ENCODE measurements at places on chromosomes 2 and 18.

GRCh38 chr18:77762642-77763041 lies 513.0 kb downstream of the GALR1 start:
- no peak for DNase-seq

- no peak for DNase-seq
These were observed 54.1 kb upstream of the MEX3C start for GRCh38 chr18:51251625-51252024.

DNA sequence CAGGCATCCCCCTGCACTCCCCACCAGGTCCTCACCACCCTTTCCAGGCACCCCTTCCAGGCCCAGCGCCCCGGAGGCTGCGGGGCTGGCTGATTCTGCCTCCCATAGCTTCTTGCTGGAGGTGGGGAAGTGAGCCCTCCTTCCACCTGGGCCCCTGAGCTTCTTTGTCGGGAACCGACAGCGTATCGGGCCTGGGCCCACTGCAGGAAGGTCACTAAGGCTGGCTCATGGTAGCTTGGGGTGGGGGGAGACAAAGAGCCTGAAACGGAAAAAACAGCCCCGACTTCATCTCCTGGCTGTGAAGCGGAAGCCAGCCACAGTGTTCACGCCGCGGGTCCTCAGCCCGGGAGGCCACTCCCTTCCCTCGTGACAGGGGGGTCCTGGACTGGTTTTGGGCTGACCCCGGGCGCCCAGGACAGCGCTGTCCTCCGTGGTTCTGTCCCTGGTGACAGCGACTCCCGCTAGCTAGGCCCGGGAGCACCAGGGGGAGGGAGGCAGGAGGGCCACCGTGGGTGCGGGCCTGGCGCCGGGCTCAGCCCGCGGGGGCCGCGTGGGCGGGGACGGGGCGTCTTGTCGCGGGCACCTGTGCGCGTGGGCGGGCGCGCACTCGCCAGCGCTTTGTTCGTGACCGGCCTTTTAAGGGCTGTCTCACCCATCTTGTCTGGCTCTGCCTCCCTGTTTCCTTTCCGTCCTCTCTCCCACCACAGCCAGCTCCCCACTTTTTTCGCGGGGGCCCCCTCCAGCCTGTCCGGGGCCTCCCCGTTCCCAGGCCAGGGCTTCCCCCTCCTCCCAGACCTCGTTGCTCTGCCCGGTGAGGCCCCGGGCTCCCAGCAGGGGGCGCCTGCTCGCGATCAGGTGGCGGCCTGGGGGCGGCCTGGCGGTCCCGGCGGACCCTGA lies 64.9 kb downstream of the DNMT3A start:
- DNase-seq = peak; percentile 44

- no peak for DNase-seq
These were observed 428.6 kb downstream of the SETBP1 start for GRCh38 chr18:45109271-45109670.

- DNase-seq = no peak
These were observed 933.6 kb upstream of the SLC39A10 start for GRCh38 chr2:194723446-194723845.

DNA sequence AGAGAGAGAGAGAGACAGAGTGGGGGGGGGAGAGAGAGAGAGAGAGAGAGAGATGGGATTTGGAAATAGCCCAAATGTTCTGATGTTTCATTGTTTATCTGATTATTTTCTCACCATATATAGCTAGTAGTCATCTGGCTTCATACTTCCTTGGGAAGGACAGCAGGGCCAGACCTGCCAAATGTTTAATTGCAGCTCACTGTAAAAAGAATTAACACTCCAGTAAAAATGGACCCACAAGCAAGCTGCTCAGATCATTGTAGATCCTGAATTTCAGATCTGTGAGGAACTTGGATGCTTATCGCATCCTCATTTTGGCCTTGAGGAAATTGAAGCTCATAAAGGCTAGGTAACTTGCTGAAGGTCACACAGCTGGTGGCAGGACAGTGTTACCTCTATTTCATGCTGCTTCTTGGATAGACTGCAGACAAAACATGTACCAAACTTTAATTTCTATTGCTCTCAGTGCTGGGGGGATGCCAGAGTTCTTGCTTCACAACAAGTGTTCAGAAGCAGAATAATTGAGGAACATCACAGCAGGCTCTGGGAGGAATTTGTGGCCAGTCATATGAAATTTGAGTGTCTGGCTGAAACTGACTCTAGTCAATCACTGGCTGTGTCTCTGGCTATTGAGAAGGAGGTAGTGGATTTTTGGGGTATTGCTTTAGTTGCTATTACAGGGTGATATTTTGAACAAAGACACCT lies 223.5 kb downstream of the PIK3C3 start:
- no peak for DNase-seq

- no peak for DNase-seq
These were observed 18.2 kb upstream of the FZD7 start for GRCh38 chr2:202015471-202015870.

GRCh38 chr18:34158881-34159690 lies 65.6 kb downstream of the NOL4 start:
- DNase-seq = no peak

- DNase-seq = no peak
These were observed 816.2 kb downstream of the TDRD15 start for GRCh38 chr2:21939967-21940366.

DNA sequence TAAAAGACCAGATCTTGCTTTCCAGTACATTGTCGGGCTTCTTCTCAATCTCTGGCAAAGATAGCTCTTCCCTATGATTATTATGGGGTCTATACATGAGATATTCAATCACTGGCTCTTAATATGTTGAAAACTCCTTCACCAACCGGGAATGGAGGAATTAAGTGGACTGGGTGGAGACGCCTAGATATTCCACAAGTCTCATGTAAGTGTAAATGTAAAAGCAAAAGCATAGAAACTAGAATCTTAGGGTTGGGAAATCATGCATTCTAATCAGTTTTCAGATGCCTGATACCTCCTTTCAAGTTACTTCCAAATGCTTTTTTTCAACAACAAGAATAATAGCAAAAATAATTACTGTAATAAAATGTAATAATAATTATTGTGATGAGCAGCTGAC lies 38.0 kb downstream of the DPP4 start:
- DNase-seq = no peak

DNA sequence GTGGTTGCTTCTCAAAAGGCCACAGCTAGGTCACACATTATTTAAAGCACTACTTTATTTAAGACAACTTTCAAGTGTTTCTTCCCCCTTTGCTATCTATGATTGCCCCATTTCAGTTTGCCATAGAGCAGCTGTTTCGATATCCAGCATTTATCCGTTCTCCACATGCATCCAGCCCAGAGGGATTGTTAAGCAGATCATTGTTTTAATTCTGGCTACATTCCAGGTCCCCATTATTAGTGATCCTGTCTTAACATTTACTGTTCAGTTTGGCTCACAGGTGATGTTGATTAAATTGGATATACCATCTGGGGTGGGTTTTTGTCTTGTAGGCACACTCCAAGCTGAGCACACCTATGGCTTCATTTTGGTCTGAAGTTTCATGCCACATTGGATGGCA lies 638.7 kb downstream of the ZEB2 start:
- no peak for DNase-seq

GRCh38 chr2:137357634-137358033 lies 592.3 kb downstream of the THSD7B start:
- DNase-seq = no peak

- no peak for DNase-seq
These were observed 197.5 kb downstream of the IRS1 start for GRCh38 chr2:226601881-226602662.

DNA sequence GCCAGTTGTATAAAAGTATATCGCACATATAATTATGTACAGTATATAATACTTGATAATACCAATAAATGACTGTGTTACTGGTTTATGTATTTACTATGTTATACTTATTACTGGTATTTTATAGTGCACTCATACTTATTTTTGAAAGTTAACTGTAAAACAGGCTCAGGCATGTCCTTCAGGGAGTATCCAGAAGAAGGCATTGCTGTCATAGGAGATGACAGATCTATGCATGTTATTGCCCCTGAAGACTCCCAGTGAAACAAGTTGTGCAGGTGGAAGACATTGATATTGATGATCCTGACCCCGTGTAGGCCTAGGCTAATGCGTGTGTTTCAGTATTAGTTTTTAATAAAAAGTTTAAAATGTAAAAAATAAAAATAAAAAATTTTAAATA lies 20.3 kb upstream of the ASXL3 start:
- DNase-seq = no peak

DNA sequence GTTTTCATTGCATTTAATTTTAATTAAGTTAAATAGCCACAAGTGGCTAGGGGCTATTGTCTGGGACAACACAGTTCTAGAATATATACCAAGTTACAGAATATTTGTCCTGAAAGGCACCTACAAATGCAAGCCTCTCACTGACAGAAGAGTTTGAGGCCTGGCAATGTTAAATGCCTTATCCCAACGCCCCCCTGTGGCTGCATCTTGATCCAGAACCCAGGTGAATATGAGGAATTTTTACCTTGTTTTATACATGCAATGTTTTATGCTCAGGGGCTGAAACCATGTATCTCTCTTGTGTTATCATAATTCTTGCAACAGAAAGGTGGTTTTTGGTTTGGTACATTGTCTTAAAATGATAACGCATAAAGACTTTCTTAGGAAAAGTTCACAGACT lies 71.8 kb upstream of the SEC11C start:
- DNase-seq = no peak

DNA sequence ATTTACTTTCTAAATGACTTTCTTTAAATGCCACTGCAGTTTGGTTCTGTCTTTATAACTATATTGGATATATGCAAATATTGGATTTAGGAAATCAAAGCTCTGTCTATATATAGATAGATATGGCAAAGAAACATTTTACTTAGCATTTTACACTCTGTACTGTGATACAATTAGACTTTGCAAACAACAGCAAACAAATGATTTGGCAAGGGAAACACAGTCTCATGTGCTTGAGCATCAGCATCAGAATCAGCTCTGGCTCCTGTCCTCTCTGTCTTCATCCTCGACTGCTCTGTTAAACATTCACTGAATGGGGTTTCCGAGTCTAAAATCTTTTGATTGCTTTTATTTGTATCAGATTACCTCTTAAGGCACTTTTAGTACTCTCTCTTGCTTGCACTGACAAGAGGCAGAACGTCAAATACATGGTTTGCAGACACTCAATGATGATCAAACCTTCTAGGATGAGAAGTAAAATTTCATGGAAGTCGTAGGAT lies 176.8 kb upstream of the LRP1B start:
- no peak for DNase-seq

DNA sequence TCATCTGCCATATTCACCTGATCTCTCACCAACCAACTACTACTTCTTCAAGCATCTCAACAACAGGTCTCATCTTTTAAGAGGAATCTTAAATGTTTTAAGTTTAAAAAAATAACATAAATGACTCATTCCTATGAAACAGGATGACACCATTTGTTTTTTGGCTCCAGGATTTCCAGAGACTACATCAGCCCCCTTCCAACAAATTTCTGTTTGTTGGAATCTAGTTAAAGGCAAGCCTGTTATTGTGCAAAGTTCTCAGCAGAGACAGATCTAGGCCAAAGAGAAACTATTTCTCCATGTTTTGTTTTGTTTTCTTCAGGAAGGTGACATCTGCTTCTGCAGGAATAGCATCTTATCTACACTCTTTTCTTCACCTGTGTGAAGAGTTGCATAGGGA lies 204.8 kb upstream of the SH3BP4 start:
- no peak for DNase-seq

GRCh38 chr2:96091141-96091710 lies 25.1 kb downstream of the ADRA2B start:
- no peak for DNase-seq

GRCh38 chr2:229888031-229888430 lies 33.8 kb downstream of the TRIP12 start:
- no peak for DNase-seq

DNA sequence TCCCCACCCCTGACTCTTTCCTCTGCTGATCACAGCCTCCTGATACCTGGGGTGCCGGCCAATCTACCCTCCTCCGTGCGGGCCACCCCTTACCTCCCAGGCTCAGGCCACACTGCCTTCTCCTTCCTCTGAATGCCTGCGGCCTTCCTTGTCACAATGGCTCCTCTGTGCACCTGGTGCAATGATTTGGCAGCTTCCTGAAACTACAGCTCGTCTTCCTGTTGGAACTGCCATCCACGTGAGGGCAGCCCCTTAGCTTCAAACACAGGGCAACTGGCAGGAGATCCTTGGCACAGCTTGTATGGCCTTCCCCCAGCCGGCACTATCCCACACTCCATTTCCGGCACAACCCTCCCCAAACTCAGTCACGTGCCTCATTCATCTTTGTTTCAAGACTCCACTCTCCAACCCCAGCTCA lies 69.0 kb downstream of the STPG4 start:
- no peak for DNase-seq

GRCh38 chr2:203887677-203888076 lies 20.1 kb downstream of the CTLA4 start:
- DNase-seq = no peak

DNA sequence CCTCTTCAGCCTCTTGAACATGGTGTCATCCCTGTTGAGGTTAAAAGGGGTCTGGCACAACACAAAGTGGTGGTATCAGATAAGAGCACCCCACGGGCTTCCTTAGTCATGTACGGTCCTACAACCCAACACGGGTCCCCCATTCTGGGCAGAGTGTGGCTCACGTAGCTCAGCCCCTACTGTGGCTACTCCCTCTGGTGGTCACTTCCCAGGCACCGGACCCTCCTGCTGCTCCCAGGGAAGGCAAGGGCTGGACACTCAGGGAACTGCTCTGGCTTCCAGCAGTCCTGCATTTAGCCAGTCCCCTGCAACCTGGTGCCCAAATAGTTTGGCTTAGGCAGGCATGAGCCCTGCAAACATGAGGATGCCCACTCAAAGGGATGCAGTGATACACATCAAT lies 58.6 kb downstream of the GALNT14 start:
- DNase-seq = no peak

DNA sequence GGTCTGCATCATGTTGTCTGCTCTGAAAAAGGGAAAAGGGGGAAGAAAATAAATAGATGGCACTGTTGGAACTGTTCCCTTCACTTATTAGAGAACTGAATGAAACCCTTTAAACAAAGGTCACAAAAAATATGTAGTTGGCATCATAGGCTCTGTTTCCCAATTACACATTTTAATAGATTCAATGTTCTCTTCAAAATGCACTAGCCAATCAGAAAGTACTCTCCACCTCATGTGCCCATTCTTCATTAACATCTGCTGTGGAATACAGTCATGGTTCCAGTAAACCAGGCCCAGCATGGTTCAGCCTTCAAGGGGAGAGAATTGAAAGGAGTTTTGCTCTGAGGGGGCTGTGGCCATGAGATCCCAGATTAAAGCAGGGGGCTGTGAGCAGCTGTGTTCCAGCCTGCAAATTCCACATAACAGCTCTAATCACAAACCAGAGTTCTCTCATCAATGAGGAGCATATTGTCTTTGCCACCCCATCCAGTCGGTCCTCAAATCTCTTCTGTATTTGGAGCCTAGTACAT lies 165.9 kb upstream of the CREB1 start:
- no peak for DNase-seq

DNA sequence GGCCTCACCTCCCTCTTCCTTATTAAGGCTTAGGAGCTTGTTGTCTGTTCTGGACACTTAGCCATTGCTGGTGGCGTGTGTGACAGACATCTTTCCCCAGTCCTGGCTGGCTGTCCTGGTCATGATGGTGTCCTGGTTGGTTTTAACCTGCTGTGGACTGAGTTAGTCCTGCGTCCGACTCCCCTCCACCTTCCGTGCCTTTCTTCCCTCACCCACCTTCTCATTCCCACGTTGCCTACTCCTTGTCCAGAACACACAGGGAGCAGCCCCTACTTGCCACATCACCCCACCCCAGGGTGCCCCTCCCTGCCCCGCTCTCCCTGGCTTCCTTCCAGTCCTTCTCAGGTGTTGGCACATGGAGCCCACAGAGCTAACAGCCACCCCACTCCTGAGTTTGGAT lies 9.5 kb downstream of the ANO7 start:
- DNase-seq = no peak

GRCh38 chr2:97774425-97774824 lies 61.0 kb downstream of the ZAP70 start:
- DNase-seq = no peak
